Activated CD4-positive, alpha-beta T cell treated with anti-CD3 and anti-CD28 coated beads for 48 hours (primary cell): ENCODE measurements at places on chromosomes 3 and 15.

DNA sequence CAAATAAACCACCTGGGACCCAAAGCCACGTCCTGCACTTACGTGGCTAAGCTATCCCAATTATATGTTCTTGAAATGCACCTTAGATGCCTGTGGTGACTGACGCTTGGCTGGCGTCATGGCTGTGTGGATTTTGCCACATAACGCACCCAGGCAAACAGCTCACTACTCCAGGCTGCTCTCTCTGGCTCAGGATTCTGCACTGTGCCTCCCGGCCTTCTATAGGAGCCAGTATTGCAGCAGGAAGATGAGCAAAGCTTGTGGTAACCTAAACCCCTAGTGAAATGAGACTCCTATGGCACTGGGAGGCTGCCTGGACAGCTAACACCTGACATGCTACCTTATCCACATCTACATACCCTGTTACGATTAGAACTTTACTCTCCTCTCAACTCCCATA is 179.3 kb downstream of the THRB start:
- DNase-seq = no peak

DNA sequence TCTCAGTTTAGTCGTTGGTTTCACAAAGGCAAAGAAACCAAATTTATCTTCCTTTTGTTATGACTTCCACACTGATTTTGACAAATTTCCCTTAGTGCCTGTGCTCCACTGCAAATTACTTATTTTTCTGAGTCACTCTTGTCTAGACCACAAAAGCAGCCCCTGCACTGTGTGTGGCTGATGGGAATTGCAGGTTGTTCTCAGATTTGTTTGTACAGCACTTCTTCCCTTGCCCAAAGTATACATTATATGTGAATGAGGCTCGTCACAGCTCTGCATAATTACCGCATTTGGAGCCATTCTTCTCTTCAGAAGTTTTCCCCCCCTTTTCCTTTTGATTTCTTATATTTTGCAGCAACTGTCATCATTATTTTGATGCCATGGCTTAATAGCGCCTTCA is 354.2 kb upstream of the IL12A start:
- DNase-seq = no peak

DNA sequence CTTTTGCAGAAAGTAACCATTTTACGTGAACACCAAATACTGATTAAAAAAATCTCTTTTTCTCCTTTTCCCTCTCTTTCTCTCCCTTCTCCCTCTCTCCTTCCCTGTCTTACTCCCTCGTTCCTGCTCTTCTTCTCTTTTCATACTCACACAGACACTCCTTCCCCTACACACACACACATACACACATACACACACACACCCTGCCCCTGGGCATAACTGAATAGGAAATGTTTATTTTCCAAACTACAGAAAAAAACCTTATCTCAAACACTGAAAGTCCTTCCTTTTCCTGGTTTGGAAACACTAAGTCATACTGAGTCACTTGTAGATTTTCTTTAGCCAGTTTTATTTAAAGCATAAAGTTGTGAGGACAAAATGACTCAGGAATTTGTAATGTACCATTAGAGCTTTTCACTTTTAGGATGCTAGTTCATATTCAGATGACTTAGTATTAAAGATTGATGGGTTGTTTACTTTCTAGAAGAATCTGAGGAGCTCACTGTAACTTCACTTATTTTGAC is 62.4 kb downstream of the MBNL1 start:
- no peak for DNase-seq

DNA sequence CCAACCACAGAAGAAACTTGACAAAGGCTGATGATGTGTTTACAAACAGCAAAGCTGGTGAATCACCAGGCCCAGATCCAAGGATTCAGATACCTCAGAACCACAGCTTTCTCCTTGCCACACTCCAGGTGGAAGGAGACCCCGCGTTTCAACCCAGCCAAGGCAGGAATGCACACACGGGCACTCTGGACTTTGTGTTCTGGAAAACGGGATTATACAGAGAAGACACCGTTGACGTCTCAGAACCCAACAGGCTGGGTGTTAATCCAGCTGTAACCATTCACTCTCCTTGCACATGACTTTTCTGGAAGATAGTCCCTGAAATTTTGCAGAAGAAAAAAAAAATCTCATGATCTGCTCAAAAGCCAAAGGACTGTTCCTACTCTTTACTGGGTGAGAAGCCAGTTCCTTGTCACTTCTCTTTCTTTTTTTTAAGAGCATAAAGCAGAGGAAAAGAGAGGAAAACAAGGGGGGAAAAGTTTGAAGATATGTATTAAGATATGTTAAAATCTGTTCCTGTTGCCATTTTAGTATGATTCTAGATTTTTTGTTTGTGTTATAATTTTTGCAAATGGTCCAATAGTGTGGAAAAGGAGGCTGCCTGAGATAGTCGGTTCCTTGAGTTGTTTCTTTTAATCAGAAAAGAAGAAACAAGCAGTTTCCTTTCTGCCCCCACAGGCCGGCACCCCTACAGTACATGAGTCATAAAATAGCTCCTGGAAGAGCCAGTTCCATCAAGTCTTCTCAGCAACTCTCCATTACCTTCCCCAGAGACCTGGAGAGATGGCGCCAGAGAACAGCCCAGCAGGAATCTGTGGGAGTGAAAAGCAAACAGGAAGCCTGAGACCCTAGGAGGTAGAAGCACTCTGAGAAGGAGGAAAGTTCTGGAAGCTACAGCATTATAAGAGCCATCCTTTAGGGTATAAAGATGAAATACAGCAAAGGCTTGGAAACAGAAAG is 73.1 kb downstream of the RORA start:
- DNase-seq = no peak

DNA sequence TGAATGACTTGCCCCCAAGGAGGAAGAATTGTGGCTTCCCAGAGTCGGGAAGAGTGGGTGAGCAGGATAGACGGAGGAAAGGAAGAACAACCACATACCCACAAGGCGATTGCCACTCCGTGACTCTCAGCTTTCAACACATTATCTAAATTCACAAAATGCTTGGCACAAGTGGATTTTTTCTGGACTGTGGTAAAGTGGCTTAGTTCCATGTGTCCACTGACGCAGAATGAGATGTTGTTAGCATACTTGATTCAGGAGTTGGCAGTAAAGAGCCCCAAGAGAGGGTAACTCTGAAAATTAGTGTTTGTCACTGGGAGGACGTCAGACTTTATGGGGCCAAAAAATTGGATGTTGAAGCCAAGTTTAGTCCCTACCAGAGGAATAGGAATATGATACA is 198.8 kb upstream of the CTNNB1 start:
- DNase-seq = no peak

DNA sequence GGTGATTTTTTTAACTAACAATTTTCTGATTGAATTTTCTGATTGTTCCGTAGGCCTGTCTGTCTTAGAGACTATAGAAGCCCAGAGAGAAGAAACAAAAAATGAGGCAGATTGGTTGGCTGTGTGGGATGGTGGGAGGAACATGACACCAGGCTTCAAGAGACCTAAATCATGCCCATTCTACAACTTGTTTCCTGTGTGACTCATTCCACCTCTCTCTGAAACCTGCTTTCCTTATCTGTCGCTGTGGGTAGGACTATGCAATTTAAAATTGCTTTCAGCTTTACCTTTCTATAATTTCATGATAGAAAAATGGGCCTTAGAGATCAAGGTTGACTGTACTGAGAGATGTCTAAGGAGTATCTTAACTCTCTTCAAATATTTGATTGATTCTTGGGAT is 44.5 kb downstream of the OXNAD1 start:
- peak; percentile 61 for DNase-seq

GRCh38 chr3:38583688-38584087 is 65.8 kb downstream of the SCN5A start:
- no peak for DNase-seq

GRCh38 chr3:184234224-184234623 is 4.8 kb downstream of the VWA5B2 start:
- no peak for DNase-seq

DNA sequence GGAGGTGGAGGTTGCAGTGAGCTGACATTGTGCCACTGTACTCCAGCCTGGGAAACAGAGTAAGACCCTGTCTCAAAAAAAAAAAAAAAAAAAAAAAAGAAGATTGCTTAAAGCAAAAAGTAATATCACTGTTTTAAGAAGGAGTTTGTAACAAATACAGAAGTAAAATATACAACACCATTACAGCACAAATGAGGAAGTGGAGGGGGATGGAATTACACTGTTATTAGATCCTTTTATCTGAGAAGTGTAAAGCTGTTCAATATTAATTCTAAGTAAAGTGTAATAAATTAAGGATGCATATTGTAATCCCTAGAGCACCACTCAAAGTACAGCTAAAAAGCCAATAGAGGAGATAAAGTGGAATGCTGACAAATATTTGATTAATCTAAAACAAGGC is 47.0 kb upstream of the SNRPA1 start:
- DNase-seq = no peak

GRCh38 chr3:157531301-157531660 is 28.1 kb upstream of the VEPH1 start:
- no peak for DNase-seq

DNA sequence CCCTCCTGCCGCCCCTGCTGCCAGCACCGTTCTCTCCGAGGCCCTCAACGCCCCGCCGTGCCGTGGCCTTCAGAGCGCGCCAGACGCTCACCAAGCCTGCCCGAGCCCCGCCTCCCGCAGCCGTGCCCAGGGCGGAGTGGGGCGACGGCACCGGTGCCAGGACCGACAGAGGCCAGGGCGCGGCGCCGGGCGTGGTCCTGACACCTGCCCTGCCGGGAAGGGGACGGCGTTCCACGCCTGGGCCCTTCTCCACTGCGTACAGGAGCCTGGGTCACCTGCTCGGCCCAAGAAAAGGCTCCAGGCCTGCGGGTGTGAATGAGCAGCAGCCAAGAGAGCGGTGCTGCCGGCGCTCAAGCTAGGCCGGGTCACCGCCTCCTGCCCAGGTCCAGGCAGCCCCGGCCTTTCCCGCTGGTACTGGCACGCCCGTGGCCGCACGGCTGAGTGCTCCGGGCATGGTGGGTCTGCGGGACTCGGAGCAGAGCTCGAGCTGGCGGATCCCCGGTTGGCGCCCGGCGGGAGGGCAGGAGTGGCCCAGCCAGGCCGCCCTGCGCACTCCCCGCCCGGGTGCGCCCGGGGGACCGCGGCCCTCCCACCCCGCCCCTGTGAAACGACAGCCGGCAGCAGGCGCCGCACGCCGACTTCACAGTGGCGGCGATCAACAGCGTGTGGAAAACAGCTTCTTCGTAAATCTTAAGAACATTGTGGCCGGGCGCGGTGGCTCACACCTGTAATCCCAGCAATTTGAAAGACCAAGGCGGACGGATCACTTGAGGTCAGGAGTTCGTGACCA is 4.2 kb downstream of the OCA2 start:
- DNase-seq = peak; percentile 37

GRCh38 chr3:46078712-46079400 is 51.6 kb upstream of the XCR1 start:
- DNase-seq = peak; percentile 93

DNA sequence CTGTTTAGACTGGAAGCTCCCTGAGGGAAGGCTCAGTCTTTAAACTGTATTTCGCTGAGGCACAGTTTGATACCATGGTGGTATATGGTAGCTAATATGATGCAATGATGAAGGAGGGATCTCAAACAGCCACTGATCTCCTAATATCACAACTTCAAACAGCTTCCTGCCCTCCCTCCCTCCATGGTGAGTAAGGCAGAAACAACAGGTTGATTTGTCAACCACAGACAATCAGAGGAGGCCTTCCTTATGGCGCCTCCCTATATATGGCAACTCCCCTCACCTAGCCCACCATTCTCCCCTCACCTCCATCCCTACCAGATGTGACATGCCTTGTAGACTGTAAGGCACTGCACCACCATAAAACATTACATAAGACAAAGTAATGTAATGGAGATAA is 316.5 kb upstream of the ICE2 start:
- DNase-seq = no peak

DNA sequence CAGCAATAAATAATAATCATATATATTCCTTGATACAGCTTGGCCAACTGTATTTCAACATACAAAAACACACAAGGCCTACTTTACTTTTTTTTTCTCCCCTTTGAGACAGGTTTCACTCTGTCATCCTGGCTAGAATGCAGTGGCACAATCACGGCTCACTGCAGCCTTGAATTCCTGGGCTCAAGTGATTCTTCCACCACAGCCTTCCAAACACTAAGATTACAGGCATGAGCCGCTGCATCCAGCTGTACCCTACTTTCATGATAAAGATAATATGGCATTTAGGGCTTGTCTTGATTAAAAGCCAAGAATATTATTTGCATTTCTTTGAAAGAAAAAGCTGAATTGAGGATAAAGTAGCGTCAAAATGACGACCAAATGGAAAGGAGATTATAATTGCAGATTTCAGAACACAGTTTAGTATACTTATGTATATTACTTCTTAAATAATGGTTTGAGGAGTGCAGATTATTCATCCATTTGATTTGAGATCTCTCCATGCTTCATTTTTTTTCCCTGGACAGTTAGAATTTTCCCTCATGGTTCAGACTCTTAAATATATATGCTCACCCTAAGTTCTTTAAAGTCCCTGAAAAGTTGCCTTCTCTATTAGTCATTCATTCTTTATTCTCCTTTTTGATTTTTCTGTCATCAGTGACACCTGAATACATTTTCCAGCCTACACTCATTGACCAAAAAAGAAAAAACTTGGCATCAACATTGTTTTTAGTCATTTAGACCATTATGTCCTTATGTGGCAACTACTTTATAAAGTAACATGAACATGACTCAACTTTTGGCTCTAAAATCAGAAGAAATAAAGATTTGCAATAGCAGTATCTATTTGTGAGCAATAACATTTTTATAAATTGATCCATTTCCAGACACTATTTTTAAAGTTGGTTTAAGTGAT is 48.5 kb upstream of the MLF1 start:
- no peak for DNase-seq

DNA sequence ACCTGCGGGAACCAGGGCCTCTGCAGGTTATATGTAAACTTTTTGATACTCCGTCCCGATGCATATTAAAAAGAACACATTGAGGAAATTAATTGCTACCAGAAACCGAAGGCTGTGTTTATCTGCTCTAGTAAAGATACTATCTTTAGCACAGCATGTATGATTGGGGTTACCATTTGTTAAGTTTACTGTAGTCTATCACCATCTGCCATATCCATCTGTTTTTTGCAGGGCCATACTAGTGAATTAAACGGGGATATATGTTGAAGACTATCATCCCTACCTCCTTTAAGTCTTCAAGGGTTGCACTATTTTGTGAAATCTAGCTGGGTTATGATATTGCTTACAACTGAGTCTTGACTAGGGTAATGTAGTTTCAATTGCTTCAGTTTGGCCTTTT is 597.0 kb downstream of the SQOR start:
- no peak for DNase-seq

- no peak for DNase-seq
Measured at GRCh38 chr3:7285505-7285904, 424.6 kb downstream of the GRM7 start.

DNA sequence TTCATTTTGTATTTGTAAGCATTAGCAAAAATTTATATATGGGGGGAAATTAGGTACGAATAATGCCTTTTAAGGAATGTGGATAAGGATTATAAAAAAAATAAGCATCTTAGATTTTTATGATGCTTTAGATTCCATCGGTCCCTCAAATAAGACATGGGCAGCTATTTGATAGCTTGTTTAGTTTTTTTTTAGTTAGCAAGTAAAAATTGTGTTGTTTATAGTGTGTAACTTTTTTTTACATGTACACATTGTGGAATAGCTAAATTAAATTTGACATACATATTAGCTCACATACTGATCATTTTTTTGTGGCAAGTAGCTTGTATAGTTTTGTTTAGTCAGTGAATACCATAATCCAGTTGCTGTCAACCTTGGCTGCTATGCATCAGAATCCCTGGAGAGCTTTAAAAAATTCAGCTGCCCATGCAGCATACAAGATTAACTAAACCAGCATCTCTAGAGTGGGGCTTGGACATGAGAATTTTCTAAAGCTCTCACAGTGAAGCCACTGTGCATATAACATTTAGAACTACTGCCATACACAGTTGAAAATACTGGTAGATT is 53.9 kb downstream of the TMOD3 start:
- DNase-seq = no peak

GRCh38 chr3:142724682-142725356 is 985 bp downstream of the TRPC1 start:
- DNase-seq = peak; percentile 35
